Panc1 (cell line): ENCODE measurements at places on chromosomes 3 and 15.

DNA sequence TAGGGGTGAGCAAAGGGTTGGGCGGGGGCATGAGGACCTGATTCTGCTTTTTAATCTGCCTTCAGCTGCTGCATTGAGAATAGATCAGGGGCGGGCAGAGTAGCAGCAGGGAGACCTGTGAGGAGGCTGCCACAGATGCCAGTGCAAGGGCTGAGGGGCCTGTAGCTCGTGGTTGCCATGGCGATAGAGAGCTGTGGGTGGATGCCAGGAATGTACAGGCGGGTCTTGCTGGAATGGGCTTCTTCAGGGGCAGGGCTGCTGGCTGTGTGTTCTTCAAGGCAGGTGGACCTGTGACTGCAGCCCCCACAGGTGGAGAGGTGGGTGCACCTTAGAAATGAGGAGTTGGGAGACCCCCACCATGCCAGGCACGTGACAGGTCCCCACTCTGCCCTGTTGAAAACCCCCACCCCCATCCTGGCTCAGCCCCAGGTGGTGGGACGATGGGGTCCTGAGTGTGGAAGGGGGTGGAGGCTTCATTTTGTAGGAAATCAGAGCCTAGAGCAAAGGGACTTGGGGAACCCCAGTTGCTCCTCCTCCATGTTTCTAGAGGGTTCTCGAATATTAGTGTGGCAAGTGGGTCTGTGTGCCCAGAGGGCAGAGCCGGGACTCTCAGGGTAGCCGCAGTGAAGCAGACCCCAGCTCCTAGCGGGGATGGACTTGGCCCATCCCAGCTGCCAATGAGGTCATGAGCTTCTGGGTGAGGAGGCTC lies 38.3 kb downstream of the SLC6A6 start:
- no peak for DNase-seq

GRCh38 chr3:152225201-152225600 lies 43.5 kb upstream of the MBNL1 start:
- no peak for DNase-seq

DNA sequence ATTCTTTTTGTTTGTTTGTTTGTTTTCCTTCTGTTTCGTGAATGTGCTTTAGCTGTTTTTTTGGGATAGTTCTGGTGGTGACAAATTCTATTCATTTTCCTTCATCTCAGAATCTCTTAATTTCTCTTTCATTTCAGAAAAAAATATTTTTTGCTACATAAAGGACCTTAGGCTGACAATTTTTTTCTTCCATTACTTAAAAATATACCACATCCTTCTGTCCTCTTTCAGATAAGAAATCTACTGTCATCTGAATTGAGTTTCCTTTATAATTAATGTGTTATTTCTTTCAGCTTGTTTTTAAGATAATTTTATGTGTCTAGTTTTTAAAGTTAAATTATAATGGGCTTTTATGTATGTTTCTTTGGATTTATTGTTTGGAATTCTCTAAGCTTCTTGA lies 47.6 kb downstream of the IL16 start:
- no peak for DNase-seq

DNA sequence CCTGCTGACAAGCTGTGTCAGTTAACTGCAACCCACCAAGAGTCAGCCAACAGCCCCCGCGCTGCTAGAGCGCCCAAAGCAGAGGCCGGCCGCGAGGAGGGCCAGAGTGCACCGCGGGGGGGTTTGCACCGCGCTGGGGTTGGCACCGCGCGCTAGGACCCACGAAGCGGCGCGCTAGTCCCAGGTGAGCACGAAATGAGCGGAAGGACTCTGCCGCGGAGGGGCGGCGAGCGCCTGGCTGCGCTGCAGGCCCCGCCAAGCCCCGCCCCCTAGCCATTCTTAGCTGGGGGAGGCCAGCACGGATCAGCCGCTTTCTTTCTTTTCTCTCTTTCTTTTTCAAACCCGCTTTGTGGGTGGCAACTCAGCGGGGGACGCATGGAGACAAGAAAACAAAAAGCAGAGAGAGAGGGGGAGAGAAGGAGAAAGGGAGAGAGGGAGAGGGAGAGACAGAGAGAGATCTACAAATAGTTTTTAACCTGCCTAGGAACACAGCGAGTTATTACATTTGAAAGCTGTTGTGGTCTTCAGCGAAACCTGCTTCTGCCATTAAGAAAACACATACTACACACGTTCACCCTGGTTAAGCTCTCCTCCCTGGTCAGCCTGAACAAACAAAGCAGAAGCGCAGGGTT lies 6.9 kb upstream of the FOXB1 start:
- no peak for DNase-seq

DNA sequence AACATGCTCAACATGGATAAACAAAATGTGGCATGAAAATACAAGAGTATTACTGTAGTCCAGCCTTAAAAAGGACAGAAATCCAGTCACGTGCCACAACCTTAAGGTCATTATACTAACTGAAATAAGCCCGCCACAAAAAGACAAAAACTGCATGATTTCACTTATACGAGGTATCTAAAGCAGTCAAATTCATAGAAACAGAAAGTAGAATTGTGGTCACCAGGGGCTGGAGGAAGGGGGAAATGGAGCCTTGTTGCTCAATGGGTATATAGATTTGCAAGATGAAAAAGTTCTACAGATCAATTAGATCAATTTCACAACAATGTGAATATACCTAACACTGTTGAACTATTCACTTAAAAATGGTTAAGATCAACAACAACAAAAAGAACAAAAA lies 7.4 kb downstream of the GLB1 start:
- DNase-seq, result no peak

GRCh38 chr15:73225358-73226015 lies 143.3 kb downstream of the HCN4 start:
- no peak for DNase-seq

DNA sequence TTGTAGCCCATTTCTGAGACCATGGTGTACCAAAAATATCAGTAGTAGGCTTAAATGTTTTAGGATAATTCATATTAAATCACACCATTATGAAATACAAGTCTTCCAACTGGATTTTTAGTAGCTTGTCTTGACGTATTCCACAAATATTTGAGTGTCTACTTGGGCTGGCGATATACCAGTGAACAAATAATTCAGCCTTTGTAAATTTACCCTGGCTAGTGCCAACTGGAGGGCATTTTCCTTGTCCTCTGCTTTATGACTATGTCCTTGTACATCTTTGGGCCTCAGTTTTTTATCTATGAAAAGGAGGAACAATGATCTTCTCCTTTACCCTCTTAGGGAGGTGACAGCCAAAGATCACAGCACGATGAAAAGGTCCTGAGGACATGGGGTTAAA lies 114.8 kb downstream of the FRMD4B start:
- no peak for DNase-seq

GRCh38 chr15:73822998-73823397 lies 50.4 kb upstream of the TBC1D21 start:
- no peak for DNase-seq

- DNase-seq, result no peak
These were observed 201.6 kb downstream of the IGSF11 start for GRCh38 chr3:118833075-118833474.
